ENCODE measurements at places on chromosomes 2 and 18.
A peak's percentile ranks its signal among the peaks of the same experiment; 100 is the strongest.

- DNase-seq = no peak
These were observed 43.9 kb upstream of the BCL11A start for GRCh38 chr2:60597346-60597745.

- no peak for DNase-seq
These were observed 52.5 kb downstream of the IL1RL2 start for GRCh38 chr2:102239344-102239743.

GRCh38 chr2:10303181-10303693 lies 533 bp downstream of the HPCAL1 start:
- DNase-seq = peak; percentile 22

- no peak for DNase-seq
These were observed 267.8 kb upstream of the NXPH2 start for GRCh38 chr2:139048017-139048416.

- DNase-seq = peak; percentile 17
These were observed 490.4 kb upstream of the SPRED2 start for GRCh38 chr2:65922794-65923193.

GRCh38 chr18:56067969-56068671 lies 480.1 kb upstream of the TCF4 start:
- no peak for DNase-seq

DNA sequence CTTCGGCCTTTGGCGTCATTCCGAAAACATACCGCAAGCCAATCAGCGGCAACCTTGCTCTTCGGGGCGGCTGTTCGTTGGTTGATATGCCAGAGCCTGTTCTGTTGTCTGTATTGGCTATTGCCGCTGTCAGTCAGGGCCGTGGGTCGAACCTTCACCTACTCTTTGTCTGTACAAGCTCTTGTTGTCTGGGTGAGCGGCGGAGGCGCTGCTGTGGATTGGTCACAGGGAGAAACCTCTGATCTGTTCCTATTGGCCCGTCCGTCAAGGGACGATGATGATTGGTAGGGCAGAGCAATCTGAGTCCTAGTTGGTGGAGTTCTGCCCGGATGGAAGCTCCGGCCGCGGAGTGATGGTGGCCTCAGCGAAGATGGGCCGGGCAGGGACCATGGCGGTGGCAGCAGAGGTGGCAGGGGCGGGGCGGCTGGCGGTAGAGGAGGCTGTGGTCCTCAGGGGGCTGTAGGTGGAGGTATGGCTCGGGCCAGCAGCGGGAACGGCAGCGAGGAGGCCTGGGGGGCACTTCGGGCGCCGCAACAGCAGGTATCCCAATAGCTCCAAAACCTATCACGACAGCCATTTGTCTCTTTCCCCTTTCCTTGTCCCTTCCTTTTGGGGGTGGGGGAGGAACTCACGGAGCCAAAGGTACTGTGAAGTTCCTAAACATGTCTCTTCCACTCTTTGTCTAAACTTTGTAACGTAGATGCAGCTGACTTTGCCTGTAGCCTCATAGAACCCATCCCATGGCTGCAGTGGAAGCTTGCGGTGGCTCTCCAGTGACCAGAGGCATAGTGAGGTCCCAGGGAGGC lies at the start of gene WBP1:
Gene WBP1, plus strand, starts transcription at position 307 of the 806 bp plus-strand sequence. Its CDS starts 165 bp downstream, at position 472.
- peak; percentile 100 for DNase-seq

- DNase-seq = peak; percentile 46
These were observed 43.4 kb downstream of the ZNF516 start for GRCh38 chr18:76451396-76452331.

GRCh38 chr2:241573741-241574140 lies 15.2 kb downstream of the BOK start:
- no peak for DNase-seq

- no peak for DNase-seq
These were observed 108.1 kb downstream of the ACOXL start for GRCh38 chr2:110840508-110840907.

DNA sequence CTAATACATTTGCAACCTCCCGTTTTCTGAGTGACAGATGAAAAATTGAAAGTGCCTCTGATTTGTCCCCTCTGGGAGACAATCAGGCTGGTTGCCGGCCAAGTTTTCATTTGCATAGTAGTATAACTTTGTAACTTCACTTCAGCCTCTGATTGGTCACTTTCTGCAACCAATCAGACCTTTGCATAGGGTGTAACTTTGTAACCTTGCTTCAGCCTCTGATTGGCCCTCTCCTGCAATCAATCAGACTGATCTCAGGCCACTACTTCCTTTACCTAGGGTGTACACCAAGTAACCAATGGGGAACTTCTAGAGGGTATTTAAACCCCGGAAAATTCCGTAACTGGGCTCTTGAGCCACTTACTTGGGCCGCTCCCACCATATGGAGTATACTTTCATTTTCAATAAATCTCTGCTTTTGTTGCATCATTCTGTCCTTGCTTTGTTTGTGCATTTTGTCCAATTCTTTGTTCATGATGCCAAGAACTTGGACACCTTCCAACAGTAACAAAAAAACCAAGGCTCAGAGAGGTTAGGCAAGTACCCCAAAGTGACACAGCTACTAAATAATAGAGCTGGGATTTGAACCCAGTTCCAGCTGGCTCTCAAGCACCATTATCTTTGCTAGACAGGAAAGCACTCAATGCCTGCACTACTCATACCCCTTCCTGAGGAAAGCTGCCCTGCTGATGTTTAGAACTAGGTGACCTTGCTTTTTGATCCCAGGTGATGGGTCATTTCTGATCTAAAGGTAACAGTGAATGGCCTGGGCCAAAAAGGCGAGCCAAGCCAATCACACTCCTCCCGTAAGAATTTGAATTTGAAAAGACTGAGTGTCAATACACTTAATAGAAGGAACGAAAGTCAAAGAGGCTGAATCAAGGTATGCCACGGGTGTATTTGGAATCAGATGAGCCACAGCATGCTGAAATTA lies 10.9 kb upstream of the MYOM1 start:
- peak; percentile 19 for DNase-seq

DNA sequence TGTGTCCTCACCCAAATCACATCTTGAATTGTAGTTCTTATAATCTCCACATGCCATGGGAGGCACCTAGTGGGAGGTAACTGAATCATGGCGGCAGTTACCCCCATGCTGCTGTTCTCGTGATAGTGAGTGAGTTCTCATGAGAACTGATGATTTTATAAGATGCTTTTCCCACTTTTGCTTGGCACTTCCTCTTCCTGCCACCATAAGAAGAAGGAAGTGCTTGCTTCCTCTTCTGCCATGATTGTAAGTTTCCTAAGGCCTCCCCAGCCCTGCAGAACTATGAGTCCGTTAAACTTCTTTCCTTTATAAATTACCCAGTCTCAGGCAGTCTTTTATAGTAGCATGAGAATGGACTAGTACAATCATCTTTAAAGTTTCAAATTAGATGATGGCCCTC lies 902.4 kb upstream of the PIK3C3 start:
- DNase-seq = no peak

GRCh38 chr2:99152199-99152895 lies 2.4 kb downstream of the TSGA10 start:
- no peak for DNase-seq

- DNase-seq = no peak
These were observed 21.8 kb downstream of the PDE1A start for GRCh38 chr2:182404975-182405561.

- DNase-seq = no peak
These were observed 15.8 kb downstream of the SERTAD2 start for GRCh38 chr2:64637931-64638330.

DNA sequence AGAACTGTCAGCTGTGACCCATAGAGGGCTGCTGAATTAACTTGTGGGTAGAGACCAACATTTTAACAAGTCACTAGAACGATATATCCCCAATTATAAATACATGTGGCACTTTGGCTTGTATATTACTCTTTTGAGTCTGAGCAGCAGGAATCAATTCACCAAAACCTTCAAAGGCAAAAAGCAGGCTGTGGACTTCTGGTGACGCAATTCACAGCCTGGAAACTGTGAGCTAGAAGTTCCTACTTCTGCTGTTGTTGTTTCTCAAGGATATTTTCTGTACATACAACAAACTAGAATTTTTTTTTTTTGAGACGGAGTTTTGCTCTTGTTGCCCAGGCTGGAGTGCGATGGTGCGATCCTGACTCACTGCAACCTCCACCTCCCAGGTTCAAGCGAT lies 37.3 kb downstream of the PTCD3 start:
- DNase-seq = no peak

DNA sequence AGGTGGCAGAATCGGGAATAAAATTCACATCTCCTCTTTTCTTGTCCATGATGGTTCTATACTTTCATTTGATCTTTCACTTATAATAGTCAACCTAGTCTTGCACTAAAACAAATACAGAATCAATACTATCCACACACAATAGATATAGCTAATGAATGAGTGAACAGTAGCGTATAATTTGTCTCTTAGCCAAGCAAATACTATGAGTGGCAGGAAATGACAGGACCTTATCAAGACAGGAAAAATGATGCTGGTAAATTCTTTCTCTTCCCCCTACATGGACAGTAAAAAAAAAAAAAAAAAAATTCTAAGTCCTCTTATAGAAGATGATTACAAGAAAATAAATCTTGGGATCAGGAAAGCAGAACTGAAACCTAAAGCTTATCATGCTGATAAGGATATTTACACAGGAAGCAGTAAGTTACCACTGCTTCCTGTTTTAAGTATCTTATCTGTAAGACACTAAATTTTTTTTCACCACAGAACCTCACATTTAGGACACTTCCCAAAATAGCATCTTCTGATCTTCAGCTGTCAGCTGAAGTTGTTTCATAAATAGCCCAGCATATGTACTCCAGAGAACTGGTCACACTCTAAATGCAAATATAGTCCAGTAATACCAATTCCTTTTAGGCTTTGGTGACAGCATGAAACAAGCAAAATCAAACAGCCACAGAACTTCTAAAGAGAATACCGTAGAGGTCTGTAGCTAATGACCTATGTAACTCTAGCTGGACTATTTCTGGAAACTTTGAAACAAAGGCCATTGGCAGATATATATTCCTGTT lies 27.0 kb downstream of the IRS1 start:
- DNase-seq = peak; percentile 46

- peak; percentile 9 for DNase-seq
These were observed 73.1 kb upstream of the RMDN2 start for GRCh38 chr2:37851828-37852584.

GRCh38 chr2:230052299-230052698 lies 16.4 kb downstream of the SLC16A14 start:
- DNase-seq = no peak

GRCh38 chr2:106954304-106954703 lies 68.3 kb upstream of the ST6GAL2 start:
- DNase-seq = no peak

DNA sequence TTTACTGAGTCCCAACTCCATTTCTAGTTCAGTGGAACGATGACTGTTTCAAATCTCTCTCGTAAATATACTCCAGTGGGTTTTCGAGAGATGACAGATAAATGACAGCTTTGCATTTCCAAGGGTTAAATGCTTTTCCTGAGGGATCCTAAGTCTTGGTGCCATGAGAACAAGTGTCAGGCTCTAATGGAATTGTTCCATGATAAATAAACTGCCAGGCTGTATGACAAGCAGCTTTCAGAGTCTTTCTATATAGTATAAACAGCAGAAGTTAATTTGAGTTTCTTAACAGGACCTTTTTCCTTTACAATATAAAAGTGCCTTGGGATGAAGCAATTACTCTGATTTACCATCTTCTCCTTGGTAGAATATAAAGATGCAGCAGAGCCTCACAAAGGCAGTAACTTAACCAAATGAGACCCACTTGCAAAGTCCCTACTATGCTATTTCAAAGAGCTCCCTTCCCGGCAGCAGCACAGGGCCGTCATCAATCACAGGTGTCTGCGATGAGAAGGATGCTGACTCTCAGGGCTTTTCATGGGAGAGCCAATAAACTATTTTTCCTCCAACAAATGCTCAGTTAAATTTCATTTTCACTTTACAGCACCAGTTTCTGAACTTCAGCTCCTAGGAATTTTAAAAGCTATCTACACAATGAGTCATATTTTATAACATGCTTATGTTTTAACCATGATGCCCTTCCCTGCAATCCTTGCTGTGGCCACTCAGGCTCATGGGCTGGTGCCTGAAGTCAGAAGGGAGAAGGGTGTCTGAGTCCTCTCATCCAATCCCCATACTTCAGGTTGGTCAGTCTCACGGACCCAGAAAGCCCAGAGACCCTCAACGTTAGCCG lies 123.8 kb downstream of the AFF3 start:
- no peak for DNase-seq

DNA sequence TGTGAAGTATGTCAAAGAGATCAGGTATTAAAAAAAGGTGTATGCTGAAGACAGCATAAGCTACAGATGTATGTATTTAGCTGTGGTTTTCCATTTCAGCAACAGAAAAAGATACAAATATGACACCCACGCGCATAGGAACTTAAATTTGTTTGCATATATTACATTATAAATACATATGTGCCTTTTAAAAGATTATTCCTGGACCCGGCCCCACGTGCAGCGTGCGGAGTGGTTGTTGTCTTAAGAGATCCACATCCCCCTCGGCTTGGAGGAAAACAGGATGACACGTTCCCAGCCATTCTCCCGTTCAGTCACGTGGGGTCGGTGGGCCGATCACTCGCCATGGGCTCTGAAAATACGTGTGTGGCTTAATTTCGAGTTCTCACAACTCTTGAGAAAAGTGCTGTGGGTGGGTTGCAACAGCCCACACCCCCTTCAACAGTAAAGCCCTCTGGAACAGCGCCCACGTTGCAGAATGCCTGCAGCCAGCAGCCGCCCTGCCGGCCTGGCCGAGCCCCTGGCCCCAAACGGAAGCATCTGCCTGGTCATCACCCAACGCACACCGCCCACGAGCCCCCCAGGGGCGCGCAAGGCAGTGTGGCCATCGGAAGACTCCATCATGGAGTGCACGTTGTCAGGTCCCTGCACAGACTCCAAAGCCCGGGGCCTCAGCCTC lies 18.6 kb upstream of the KCNG2 start:
- DNase-seq = no peak

DNA sequence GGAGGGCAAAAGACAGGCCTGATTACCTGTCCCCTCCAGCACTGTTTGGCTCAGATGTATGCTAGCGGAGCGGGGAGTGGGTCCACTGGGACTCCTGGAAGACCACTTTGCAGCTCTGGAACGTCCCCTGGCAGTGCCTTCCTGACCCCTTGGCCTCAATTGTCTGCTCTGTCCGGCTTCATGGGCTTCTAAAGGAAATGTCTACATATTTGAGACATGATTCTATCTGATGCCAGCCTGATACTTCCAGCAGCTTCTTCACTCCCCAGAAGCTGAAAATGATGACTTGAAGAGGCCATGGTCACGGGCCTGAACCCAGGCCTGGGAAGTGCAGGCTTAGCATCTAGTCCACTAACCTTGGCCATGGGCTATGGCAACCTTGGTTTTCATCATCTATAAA lies 112.1 kb downstream of the ACAA2 start:
- DNase-seq = no peak

DNA sequence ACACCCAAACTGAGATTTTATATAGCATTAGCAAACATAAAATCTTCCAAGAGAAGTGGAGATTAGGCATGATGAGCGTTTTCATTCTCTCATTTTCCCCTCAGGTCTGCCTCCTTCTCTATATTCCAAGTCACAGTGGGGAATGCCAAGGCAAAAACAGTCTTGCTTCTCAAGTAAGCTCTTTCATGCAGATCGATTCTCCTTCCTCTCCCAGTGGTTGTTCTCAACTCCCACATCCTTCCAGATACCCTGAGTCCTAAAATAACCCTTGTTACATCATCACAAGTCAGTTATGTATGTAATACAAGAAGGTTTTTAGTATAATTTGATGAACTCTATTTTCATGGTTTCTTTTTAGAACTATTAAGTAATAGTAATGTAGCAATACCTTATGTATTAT lies 150.6 kb downstream of the TXNL1 start:
- no peak for DNase-seq
